Peyer's patch (tissue), 4 donors: ENCODE measurements at places on chromosomes 11 and 22. TPM values are rescaled to one million over a fixed set of nuclear protein-coding genes. Genes with fewer than 3 reads are reported as not detected.
A peak's percentile ranks its signal among the peaks of the same experiment; 100 is the strongest.

DNA sequence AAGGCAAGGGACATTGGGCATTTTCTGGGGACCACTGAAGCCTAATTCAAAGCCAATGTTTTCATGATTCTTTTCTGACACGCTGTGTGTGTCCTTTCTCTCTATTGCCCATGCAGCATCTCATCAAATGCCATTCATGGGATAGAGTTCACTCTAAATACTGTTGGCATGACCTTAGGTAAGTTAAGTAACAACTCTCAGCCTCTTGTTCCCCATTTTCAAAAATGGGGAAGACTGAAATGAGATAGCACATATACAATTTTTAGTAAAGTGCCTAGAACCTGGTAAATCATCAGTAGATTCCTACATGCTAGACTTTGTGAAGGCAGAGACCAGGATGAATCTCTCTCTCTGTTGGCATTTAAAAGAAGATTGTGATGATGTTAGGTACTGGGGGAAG, 12.7 kb upstream of the OR52K2 start:
- DNase-seq = no peak
- H3K27ac ChIP-seq = no peak overlapping the region
- no peaks in the 10 kb centered on the region for H3K4me1 ChIP-seq
- no peak overlapping the region for H3K4me3 ChIP-seq
- no peaks in the 10 kb centered on the region for H3K36me3 ChIP-seq

GRCh38 chr22:32771756-32772155, 29.7 kb upstream of the TIMP3 start:
- no peak for DNase-seq
- H3K27me3 ChIP-seq = no peaks in the 10 kb centered on the region
- H3K27ac ChIP-seq = no peak overlapping the region
- no peaks in the 10 kb centered on the region for H3K4me1 ChIP-seq

- peak overlapping the region; percentile 36 for H3K4me3 ChIP-seq
- H3K36me3 ChIP-seq = peaks cover 4% of the 10 kb centered on the region
- H3K27me3 ChIP-seq = no peaks in the 10 kb centered on the region
- DNase-seq = no peak
Measured at GRCh38 chr11:469684-470560, 19.8 kb downstream of the PTDSS2 start.

- no peaks in the 10 kb centered on the region for H3K36me3 ChIP-seq
- H3K27ac ChIP-seq = no peak overlapping the region
- no peaks in the 10 kb centered on the region for H3K27me3 ChIP-seq
- H3K4me1 ChIP-seq = peaks cover 47% of the 10 kb centered on the region
Measured at GRCh38 chr11:8786933-8787332, 104.3 kb downstream of the RPL27A start.

GRCh38 chr11:43944761-43945311, 2.4 kb downstream of the C11orf96 start:
- H3K27me3 ChIP-seq = no peaks in the 10 kb centered on the region
- DNase-seq = peak; percentile 50
- peak overlapping the region; percentile 73 for H3K27ac ChIP-seq
- no peaks in the 10 kb centered on the region for H3K4me1 ChIP-seq

DNA sequence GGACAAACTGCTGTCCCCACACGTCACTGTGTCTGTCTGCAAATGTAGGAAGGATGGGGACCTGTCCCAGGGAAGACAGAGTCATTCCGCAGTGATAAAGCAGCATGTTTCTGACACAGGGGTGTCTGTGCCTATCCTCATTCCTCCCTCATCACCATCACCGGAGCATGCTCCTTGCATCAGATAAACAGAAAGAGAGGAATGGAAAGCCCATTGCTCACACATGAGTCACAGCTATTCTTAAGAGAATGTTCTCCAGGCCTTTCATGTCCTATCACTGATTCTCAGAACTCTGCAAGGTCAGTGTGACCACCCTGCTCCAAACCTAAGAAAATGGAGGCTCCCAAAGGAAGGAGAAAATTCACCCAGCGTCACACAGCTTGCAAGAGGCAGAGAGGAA, 38.9 kb downstream of the ZNF195 start:
- no peak for DNase-seq
- no peaks in the 10 kb centered on the region for H3K4me1 ChIP-seq
- H3K36me3 ChIP-seq = no peaks in the 10 kb centered on the region
- no peaks in the 10 kb centered on the region for H3K27me3 ChIP-seq

DNA sequence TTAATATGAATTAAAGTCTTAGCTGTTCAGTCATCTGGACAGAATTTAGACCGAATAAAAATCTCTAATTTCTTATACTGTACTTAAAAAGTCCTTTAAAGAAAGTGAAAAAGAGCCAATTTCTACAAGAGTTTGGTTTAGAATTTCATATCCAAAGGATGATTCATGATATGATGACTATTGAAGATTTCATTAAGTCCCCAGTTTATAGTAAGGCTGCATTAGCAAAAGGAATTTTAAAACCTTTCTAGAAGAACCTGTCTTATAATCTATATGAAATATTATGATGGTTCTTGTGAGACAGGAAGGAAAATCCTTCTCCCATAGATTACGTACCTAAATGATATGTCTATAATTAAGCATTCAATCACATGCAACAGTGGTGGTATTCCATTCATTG, 34.8 kb downstream of the TSG101 start:
- H3K27me3 ChIP-seq = no peaks in the 10 kb centered on the region
- no peak overlapping the region for H3K4me3 ChIP-seq
- DNase-seq = no peak
- no peaks in the 10 kb centered on the region for H3K36me3 ChIP-seq

DNA sequence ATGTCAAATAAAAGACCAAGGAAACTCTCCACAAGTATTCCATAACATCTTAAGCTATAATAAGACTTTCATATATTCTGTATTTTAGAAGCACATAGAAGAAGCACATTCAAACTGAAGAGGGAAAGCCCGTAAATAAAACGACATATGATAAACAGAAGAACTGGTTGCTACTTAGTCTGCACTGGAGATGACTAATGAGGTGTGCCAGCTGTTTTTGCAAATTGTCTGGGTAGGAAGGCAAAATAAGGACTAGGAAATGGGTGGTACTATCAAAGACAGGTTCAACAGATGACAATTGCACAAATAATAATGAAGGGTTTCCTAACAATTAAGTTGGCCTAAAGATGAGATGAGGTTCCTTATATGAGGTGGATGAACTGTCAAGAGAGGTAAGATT, 593.2 kb upstream of the CCDC179 start:
- H3K4me3 ChIP-seq = no peak overlapping the region
- no peaks in the 10 kb centered on the region for H3K27me3 ChIP-seq
- H3K27ac ChIP-seq = no peak overlapping the region
- H3K4me1 ChIP-seq = no peaks in the 10 kb centered on the region
- no peak for DNase-seq

- DNase-seq = no peak
- no peaks in the 10 kb centered on the region for H3K27me3 ChIP-seq
- no peaks in the 10 kb centered on the region for H3K36me3 ChIP-seq
- H3K4me3 ChIP-seq = no peak overlapping the region
- no peaks in the 10 kb centered on the region for H3K4me1 ChIP-seq
Measured at GRCh38 chr11:46012185-46012584, 89.7 kb downstream of the LARGE2 start.

- no peaks in the 10 kb centered on the region for H3K36me3 ChIP-seq
- no peaks in the 10 kb centered on the region for H3K27me3 ChIP-seq
- DNase-seq = no peak
- no peaks in the 10 kb centered on the region for H3K4me1 ChIP-seq
- H3K4me3 ChIP-seq = no peak overlapping the region
- no peak overlapping the region for H3K27ac ChIP-seq
Measured at GRCh38 chr11:36840378-36840777, 242.3 kb upstream of the RAG2 start.

DNA sequence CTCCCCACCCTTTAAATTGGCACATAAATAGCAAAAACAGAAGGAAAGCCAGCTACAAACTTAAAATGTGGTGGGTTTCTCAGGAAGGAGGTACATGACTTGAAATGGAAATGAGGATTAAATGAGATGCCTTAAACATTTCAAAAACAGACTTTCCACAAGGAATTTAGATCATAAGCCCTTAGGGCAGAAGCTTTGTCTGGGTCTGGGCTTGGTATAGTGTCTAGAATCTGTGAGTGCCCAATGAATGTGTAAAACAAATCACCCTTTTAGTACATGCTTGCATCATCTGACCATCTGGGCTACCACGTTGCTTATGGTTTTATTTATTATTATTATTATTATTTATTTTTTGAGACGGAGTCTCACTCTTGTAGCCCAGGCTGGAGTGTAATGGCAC, 37.1 kb upstream of the CREB3L1 start:
- H3K4me1 ChIP-seq = no peaks in the 10 kb centered on the region
- no peak for DNase-seq
- no peak overlapping the region for H3K4me3 ChIP-seq
- no peak overlapping the region for H3K27ac ChIP-seq
- H3K27me3 ChIP-seq = no peaks in the 10 kb centered on the region

DNA sequence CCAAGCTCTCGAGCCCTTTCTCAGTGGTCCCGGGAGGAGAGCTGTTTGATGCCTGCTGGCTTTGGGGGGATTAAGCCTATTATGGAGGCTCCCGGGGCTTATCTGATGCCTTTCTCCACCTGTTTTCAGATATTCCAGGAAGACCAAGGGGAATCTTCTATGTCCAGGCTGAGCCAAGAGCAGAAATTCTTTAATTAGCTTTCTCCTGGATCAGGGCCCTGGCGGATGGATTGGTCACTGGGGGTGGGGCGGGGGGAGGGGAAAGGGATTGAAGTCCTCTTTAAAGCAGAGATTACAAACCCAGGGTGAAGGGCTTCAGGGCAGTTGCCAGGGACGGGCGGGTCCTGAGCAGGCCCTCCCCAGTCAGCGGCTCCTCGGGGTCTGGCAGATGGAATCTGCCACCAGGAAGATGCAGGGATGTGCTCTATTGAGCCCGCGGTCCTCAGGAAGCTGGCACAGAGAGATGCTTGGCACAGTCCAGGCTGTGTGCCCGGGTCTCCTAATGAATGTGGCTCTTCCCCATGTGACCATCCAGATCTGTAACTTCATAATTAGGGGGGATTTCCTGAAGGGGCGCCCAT, 33.6 kb downstream of the MACROD1 start:
- H3K27me3 ChIP-seq = no peaks in the 10 kb centered on the region
- H3K4me1 ChIP-seq = no peaks in the 10 kb centered on the region
- H3K27ac ChIP-seq = no peak overlapping the region
- H3K36me3 ChIP-seq = no peaks in the 10 kb centered on the region

GRCh38 chr22:47032956-47033647, 270.7 kb downstream of the TBC1D22A start:
- no peak overlapping the region for H3K4me3 ChIP-seq
- DNase-seq = no peak

DNA sequence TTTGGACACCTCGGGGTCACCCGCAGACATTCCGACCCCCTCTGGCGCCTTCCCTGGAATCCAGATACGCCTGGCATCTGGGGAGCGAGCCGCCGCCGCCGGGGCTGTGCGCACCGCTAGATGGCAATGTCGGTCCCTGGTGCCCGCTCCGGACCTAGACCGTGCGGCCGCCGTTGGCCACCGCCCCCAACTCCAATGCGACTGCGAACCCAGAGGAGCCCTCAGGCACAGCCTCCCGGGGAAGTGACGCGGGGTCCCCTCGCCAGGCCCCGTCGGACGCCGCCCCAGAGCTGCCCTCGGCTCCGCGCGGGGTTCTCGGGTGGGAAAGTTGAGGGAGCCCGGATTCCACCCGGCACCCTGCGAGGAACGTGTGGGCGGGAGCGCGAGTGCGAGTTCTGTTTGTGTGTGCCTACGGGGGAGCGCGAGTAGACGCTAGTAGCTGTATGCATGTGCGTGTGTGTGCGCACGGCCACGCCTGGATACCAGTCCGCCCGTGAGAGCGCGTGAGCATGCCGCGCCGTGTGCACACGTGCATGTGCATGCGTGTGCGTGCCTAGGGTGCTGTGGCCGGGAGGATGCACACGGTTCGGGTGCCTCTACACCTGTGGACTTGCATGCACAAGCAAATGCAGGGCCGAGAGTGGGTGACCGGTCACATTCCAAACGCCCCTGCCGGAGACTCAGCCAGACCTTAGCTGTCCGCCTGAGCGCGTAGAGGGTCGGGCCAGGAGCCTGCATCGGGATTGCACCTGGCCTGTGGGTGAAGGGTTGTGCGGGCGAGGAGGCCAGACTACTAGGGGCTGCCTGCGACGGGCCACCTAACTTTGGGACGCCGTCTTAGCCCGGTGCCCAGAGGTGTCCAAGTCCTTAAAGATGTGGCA, 1.9 kb downstream of the CHRM4 start:
- no peak overlapping the region for H3K27ac ChIP-seq
- DNase-seq = peak; percentile 72
- H3K4me3 ChIP-seq = peak overlapping the region; percentile 37
- H3K36me3 ChIP-seq = no peaks in the 10 kb centered on the region

DNA sequence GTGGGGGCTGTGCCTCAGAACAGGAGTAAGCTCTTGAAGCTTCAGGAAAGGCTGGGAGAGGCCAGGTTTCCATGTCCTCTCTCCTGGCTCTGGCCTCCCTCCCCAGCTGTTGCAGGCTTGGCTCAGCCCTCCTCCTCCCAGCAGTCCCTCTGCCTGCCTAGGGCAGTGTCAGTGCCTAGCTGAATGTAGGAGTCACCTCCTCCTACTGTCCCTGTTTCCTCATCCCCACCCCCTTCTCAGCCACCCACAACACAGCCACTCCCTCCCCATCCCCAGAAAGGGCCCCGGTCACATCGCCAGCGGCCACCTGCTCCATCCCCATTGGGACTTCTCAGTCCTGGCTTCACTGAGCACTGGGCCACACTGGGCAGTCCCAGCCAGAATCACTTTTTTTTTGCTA, 2.9 kb upstream of the FBLN1 start:
- no peaks in the 10 kb centered on the region for H3K4me1 ChIP-seq
- H3K27me3 ChIP-seq = no peaks in the 10 kb centered on the region
- H3K36me3 ChIP-seq = no peaks in the 10 kb centered on the region

DNA sequence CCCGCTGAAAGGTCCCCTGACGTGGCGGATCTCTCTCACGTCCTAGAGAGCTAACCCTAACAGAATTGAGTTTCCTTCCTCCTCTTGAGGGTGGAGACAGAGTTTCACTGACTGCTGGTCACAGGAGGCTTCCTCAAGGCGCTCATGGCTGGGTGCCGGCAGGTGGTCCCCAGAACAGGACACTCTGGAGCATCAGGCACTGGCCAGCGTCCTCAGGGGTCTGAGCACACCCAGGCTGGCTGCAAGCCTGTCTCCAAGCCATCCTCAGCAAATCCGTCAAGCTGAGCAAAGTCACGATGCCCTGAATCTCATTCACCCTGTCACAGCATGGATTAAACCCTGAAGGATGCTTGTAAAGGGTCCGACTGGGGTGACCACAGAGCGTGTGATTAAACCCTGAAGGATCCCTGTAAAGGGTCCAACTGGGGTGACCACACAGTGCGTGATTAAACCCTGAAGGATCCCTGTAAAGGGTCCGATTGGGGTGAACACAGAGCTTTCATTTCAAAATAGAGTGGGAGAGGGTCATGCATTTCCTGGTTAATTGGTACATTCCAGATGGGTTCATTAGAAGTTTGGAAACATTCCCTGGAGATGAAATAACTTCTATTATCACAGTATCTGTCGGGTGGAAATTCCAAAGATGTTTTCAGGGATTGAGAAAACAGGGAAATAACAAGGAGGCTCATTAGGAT, 473.0 kb downstream of the BRD1 start:
- no peak for DNase-seq
- no peak overlapping the region for H3K27ac ChIP-seq
- no peak overlapping the region for H3K4me3 ChIP-seq
- H3K36me3 ChIP-seq = no peaks in the 10 kb centered on the region
- no peaks in the 10 kb centered on the region for H3K27me3 ChIP-seq

The CELF1 gene
- 134 TPM for total RNA-seq

The OR5A1 gene
- not detected for total RNA-seq

The ACTN3 gene
- not detected for total RNA-seq

The OR5M11 gene
- not detected for total RNA-seq

The MUC5AC gene
- total RNA-seq = not detected

The CAT gene
- 160 TPM for total RNA-seq

The SUSD2 gene
- total RNA-seq = 332 TPM

The TTC38 gene
- total RNA-seq = 582 TPM

The ANO5 gene
- total RNA-seq = 5.7 TPM

The YPEL1 gene
- total RNA-seq = 4.8 TPM

The PKNOX2 gene
- total RNA-seq = 8.3 TPM
